GM12892 (cell line): ENCODE measurements at places on chromosomes 3 and 15.

- no peak for DNase-seq
Measured at GRCh38 chr15:72382146-72382545, 6.3 kb upstream of the HEXA start.

DNA sequence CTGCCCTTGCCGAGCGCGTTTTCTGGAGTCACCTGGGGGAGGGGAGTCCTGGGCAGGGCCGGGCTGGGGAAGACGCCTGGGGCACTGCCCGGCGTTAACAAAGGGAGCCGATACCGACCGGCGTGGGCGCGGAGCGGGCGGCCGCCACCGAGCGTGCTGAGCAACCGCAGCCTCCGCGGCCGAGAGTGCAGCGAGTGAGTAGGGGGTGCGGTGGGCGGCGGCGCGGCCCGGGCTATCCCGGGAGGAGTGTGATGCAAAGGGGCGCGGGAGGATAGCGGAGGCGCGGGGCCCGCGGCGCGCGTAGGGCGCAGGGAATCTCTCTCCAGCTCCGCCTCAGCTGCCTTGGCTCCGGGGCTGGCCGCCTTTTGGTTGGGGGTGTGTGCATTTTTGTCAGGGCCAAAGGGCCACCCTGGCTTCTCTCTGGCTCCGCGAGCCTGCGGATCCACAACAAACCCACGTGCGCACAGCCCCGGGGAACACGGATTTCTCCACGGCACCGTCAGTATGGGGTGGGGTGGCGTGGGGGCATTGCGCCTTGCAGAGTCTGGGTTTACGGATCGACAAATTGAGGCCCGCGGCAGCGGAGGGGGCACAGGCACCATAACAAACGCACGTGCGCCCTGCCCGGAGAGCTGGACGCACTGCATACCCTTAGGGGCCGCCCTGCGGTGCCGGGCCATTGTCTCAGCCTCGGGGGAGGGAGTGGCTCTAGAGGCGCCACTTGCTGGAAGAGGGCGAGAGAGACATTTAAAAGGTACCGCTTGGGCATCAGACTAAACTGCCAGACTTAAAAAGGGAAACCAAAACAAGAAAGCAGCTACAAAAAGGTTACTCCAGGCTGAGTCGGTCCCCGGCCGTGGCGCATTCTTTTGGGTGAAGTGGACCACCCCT lies 560 bp downstream of the ST6GAL1 start:
- no peak for DNase-seq

- DNase-seq, result no peak
Measured at GRCh38 chr15:87563869-87564268, 692.7 kb downstream of the NTRK3 start.

- no peak for DNase-seq
Measured at GRCh38 chr15:78492872-78493271, 14.5 kb upstream of the HYKK start.

GRCh38 chr15:44541282-44541958 lies 4.5 kb downstream of the EIF3J start:
- no peak for DNase-seq

GRCh38 chr15:49649987-49650386 lies 29.1 kb downstream of the DTWD1 start:
- no peak for DNase-seq

- no peak for DNase-seq
Measured at GRCh38 chr3:26132942-26133341, 343.1 kb downstream of the OXSM start.

DNA sequence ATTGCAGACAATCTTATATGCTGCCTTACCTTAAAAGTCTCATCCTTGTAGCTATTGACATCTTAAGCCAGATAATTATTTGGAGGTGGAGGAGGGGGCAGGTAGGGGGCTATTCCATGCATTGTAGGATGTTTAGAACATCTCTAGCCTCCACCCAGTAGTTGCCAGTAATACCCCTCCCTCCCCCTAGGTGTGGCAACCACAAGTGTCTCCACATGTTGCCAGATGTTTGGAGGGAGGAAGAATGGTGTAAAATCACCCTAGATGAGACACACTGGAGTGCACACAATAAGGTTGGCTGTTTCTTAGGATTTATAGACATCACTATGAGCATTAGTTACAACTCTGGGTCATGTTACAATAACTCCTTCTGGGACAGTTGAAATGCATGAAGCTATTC lies 27.4 kb downstream of the GORASP1 start:
- DNase-seq, result no peak

- no peak for DNase-seq
Measured at GRCh38 chr15:79035111-79035601, 55.4 kb downstream of the RASGRF1 start.

- DNase-seq, result no peak
Measured at GRCh38 chr3:122105626-122106025, 50.5 kb downstream of the CD86 start.

DNA sequence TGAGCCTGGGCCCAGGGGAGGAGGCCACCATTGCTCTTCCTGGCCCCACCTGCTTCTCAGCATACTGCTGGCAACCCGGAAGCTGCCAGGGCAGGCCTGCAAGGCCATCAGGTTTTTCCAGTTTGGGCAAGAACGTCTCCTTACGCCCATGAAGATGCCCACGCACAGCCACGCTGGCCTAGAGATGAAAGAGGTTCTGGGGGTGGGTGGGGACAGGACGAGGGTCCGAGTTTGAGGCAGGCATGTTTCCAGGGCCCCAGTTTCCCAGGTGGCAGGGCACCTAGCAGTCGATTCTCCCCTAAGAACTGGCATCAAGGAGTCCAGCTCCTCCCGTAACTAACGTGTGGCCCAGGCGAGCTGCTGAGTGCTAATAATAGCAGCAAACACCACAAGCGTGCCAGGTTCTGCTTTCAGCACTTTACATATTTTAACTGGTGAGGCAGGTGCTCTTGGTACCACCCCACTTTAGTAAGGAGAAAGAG lies 45.8 kb downstream of the ZNF710 start:
- DNase-seq, result peak; percentile 53

DNA sequence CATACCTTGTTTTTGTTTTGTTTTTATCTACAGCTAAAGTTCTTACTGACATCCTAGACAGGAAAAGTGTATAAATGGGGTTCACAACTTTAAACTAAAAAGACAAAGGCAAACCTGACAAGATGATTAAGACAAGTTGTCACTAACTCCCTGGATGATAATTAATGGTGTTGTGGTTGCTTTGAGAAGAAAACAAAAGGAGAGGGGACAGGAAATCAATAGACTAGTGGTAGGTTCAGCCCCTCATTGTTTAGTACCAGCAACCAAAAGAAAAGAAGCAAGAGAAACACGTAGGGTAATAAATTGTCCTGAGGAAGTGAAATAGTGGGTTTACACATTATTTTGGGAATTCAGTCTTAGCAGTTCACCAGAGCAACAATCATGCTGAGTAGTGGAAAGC lies 78.8 kb downstream of the BFSP2 start:
- DNase-seq, result no peak

GRCh38 chr3:46236294-46237054 lies 5.8 kb upstream of the CCR3 start:
- DNase-seq, result no peak

GRCh38 chr3:150588027-150588830 lies 14.9 kb upstream of the SELENOT start:
- no peak for DNase-seq

GRCh38 chr3:167305340-167305890 lies 74.7 kb downstream of the ZBBX start:
- no peak for DNase-seq

- no peak for DNase-seq
Measured at GRCh38 chr15:73882761-73883419, 9.5 kb downstream of the TBC1D21 start.

DNA sequence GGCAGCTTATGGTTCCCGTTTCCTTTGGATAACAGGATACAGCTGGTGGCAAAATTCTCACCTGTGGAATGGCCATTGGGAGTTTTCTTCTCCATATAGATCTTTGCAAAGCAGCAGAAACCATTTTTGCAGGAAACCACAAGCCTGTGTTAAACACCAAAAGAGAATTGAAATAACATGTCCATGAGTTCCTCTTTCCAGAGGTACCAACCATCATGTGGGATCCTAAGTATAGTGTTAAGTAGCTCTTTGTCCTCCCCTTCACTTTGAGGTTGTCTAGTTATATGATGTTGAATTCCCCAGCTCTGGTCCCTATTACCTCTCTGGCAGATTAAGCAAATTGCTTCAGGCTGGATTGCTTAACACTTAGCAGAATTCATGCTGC lies 94.9 kb downstream of the AKAP13 start:
- no peak for DNase-seq

- no peak for DNase-seq
Measured at GRCh38 chr3:54243056-54243931, 120.9 kb downstream of the CACNA2D3 start.

GRCh38 chr15:35299059-35299735 lies 214.1 kb upstream of the NANOGP8 start:
- no peak for DNase-seq

DNA sequence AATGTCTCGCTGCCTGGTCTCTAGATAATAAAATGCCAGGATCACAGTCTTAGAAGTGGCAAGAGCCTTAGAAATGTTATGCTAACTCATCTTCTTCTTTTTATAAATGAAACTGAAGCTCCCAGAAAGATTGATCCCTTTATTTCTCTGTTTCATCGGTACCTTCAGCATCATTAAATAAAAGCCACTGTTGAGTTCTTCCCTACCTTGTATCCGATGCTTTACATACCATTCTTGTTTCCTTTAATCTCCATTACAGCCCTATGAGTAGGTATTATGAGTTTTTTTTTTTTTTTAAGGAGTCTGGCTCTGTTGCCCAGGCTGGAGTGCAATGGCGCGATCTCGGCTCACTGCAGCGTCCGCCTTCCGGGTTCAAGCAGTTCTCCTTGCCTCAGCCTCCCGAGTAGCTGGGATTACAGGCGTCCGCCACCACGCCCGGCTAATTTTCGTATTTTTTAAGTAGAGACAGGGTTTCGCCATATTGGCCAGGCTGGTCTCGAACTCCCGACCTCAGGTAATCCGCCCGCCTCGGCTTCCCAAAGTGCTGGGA lies 815 bp upstream of the ABCC5 start:
- DNase-seq, result no peak

DNA sequence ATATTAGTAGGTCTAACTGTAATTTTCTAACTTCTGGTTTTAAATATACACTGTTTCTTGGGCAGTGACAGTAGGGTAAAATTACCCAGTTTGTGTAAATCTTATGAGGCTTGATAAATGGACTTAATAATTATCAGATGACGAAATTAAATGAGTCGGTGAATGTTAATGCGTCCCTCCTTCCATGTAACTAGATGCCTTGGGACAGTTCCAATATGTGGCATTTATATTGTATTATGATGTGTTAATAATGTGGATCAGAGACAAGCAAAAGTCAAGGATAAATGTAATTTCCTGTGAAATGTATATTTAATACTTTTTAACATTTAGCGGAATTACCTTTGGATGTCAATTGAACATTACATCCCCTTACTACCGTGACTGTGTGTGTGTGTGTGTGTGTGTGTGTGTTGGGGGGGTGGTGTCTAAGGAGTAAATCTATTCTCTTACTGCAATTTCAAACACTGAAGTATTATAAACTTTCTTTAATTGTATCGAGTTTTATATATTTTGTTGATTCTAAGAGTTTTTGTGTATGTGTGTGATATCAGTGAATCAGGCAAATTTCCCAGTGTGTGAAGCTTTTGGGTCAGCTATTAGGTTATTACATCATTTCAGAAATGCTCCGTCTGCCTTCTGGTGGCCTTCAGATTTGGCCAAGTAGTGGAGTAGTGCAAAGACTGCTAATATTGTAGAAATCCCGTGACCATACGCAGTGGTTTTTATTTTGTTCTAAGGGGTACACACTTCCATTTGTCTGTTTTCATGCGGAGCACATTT lies 50.1 kb downstream of the CNTN4 start:
- no peak for DNase-seq

DNA sequence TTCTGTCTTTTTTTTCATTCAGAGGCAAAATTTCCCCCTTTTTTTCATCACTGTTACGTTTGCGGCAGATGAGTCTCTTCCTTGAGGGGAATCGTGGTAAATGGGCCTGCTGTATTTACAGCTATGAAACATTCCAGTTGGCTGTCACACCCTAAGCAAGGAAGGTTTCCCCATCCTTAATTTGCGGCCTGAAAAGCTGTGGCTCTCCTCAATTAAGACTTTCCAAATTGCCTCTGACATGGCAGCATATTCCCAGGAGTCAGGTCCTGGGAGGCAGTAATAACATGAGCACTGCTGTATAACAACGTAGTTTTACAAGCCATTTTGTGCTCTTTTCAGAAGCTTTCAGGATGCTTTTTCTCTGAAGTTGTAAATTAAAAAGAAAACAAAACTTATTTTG lies 420.9 kb downstream of the LPP start:
- no peak for DNase-seq

DNA sequence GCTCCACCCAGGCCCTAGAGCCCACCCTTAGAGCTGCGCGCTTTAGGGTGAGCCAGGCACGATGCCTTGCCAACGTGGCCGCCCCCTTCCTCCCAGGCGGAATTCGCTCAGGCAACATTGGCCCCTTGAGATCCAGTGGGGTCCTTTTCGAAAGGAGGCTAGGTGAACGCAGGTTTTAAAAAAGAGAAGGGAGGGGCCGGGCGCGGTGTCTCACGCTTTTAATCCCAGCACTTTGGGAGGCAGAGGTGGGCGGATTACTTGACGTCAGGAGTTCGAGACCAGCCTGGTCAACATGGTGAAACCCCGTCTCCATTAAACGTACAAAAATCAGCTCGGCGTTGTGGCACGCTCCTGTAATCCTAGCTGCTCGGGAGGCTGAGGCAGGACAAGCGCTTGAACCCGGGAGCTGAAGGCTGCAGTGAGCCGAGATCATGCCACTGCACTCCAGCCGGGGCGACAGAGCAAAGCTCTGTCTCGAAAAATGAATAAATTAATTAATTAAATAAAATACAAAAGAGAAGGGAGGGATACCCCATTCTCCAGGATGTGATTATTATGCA lies 984 bp upstream of the RPP25 start:
- no peak for DNase-seq

DNA sequence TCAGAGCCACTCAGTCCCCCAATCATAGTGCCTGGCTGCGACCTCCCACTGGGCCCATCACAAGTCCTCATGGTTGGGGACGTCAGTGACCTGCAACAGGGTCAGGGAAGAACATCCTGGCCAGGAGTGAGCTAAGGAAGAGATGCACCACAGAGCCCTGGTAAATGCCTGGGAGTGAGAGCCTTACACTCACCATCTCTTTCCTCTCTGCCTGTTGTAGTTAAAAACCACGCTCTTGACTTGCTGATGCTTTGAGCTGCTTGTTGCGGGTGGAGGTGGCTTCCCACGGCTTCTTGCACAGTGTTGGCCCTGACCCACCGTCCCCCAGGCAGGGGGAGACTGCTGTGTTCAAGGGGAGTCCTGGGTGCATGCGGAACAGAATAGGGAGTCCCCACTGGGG lies 91.1 kb upstream of the RGMA start:
- DNase-seq, result no peak

DNA sequence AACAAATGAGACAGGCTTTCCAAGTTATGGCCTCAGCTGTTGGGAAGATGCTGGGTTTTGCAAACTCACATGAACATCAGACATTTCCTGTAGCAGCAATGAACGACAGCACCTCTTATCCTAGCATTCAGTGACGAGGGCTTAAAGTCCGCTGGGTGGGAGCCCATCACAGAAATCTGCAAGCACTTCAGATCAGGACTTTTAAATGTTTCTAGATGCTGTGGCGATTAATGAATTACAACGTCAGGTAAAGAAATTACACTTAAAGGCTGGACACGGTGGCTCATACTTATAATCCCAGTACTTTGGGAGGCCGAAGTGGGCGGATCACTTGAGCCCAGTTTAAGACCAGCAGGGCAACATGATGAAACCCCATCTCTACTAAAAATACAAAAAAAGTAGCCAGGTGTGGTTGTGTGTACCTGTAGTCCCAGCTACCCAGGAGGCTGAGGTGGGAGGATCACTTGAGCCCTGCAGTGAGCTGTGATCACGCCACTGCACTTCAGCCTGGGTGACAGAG lies 3.9 kb downstream of the AEN start:
- DNase-seq, result no peak
